ENCODE measurements at places on chromosomes 5 and 9.

GRCh38 chr9:38671372-38671731 lies 48.6 kb downstream of the FAM240B start:
- no peak for DNase-seq

- peak; percentile 87 for DNase-seq
These were observed 1.3 kb downstream of the ADAMTS6 start for GRCh38 chr5:65480306-65480865.

DNA sequence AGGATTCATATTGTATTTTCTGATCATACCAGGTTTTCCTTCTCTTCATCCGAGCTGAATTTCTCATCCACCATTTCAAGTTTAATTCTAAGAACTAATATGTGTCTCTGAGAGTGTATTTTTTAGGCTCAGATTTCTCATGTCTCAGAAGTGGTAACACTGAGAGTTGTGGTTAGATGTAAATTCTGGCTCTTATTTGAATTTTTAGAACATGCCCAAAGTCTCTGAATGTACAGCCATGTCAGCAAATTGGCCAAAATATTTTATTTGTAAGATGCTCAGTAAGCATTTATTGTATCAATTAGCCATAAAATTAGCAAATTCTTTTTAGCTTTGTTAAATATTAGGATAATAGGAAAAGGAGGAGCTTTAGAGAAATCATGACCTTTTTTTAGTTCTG lies 16.6 kb downstream of the SV2C start:
- no peak for DNase-seq

- no peak for DNase-seq
These were observed 15.6 kb downstream of the SPACA9 start for GRCh38 chr9:132894346-132894745.

DNA sequence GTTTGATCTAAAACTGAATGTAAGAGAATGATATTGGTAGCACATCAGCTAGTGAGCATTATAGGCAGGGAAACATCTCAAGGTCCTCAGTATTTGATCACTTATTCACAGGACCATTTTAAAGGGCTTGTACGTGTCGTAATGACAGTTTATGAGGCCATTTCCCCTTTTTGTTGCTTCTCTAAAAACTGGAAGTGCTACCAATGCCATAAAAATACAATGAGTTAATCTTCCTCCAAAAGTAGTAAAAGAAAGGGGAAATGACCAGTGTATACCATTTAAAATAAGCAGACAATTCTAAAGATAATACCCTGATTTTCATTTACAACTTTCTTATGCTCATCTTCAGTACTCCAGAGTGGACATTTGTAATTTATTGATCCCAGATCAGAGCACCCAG lies 285.8 kb upstream of the PCSK5 start:
- no peak for DNase-seq

DNA sequence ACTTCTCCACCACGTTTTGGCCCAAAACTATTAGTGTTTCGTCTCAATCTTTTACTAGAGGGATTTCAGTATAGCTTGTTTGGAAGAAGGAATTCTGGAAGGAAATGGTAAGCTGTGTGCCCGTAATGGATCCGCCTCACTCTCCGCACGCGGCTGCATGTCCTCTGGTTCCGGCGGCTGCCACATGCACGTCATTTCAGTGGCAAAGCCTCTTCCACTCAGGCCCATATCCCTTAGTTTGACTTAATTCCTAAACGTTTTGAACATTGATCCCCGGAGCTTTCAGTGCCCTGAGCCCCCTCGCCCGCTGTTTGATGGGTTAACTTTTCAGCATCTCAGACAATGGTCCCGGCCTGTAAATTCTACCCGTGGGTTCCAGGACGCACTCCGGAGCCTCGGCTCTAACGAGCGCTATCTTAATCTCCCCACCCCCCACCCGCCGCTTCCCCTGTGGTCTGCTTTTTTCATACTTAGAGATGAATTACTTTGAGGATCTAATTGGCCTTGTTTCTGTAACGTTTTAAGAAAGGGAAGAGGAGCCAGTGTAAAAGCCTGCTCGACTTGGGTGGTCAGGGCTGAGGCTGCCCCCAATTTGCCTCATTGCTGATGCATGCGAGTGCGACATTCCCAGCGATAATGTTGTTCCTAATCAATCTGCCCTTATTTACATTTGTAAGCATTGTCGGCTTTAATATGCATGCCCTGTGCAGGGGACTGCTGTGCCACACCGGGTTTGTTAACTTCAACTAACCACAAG lies 4.6 kb downstream of the PTCH1 start:
- no peak for DNase-seq

DNA sequence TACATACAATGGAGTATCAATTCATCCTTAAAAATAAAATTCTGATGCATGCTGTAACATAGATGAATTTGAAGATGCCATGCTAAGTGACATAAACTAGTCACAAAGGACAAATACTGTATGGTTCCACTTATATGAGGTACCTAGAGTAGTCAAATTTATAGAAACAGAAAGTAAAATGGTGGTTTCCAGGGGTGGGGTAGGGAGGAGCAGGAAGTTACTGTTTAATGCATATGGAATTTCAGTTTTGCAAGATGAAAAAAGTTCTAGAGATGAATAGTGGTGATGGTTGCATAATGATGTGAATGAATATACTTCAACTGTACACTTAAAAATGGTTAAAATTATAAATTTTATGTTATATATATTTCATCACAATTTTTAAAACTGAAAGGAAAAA lies 57.3 kb upstream of the FNIP1 start:
- no peak for DNase-seq

- DNase-seq = no peak
These were observed 383.5 kb downstream of the ARHGEF28 start for GRCh38 chr5:74009502-74009901.

GRCh38 chr5:61010467-61011454 lies 65.8 kb downstream of the NDUFAF2 start:
- no peak for DNase-seq

- no peak for DNase-seq
These were observed 47.1 kb upstream of the PWWP2A start for GRCh38 chr5:160166069-160166972.

- DNase-seq = no peak
These were observed 862 bp upstream of the NDUFB6 start for GRCh38 chr9:32573821-32574220.

GRCh38 chr5:91403438-91403837 lies 20.3 kb upstream of the ARRDC3 start:
- no peak for DNase-seq

- DNase-seq = no peak
These were observed 11.5 kb downstream of the EGFL7 start for GRCh38 chr9:136673975-136674785.

GRCh38 chr9:14159440-14160216 lies 154.3 kb downstream of the NFIB start:
- no peak for DNase-seq

DNA sequence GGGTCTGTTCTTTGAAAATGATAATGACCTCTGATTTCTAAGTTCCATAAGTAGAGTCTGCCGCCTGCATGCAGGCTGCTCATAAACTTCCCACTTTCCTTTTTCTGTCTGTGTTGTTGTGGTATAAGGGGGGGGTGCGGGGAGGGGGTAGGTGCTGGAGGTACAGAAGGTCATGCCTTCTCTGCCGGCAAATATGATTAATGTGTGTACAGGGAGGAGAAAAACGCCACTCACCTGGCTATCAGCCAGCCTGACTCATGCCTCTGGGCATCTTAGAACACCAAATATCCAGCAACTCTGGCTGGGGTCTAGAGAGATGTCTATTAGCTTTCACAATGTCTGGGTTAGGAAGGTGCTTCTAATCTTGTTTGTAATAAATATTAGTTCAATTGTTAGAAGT lies 128.3 kb downstream of the EFNA5 start:
- DNase-seq = no peak

DNA sequence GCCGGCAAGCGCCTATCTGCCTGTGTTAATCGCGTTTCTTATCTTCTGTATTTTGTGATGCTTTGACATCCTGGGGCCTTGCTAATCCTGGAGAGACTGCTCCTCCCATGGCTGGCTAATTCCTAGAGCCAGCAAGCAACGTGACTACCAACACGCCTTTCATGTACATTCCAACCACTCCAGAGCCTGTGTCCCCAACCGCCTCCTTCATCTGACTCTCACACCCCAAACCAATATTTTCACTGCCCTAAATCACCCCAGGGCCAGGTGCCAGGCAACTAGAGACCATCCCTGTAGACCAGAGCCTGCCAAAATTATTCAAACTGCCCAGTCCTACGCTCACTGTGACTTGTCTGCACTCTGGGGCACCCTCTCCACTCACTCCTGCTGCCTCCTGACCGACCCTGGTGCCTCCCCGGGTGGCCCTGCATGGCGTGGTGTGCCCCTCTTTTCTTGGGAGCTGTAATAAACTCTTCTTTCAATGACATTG lies 50.5 kb upstream of the COL5A1 start:
- peak; percentile 59 for DNase-seq

DNA sequence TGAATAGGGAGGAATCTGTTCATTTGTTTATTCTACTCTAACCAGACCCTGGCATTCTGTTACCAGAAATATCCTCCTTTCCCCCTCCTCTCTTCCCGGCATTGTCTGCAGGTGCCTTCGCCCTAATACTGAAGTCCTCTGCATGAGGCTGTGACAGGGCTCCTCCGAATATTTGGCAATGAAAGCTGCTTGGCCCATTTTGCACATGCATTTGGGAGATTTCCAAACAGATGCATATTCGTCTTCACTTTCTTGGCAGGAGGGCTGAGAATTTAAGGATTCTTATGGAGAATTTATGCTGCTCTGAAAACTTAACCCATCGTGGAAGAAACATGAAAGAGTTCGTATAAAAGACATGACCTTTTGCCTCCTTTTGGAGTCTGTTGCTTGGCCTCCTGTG lies 484.0 kb downstream of the ZNF608 start:
- DNase-seq = no peak

DNA sequence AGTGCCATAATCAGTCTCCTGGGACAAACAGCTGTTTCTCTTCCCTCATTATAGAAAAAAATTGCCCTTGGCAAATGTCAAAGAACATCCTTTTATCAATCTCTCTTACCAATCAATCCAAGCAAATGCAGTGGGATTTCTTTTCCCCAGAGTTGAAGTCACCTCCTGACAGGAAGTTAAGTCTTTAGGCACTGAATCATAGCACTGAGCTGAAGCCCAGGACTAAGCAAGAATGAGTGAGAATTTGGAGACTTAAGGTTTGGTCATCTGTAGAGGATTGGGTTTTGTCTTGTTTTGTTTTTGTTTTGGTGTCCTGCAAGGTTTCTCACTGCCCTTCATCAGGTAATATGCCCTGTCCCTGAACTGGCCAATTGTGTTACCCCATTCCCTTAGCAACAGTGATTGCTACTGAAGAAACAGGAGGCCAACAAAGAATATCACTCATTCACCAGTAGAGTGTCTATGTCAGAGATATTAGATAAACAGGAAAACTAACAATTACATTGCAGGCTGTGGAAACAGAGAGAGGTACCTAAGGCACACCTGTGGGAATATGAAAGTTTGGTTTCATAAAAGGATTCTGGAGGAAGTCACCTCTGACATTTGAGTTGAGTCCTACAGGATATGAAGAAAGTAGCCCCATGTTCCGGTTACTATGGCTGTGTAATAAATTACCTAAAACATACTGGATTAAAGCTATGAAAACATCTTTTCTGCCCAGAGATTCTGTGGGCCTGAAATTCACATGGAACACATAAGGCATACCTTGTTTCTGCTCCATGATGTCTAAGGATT lies 4.5 kb upstream of the FXN start:
- no peak for DNase-seq

DNA sequence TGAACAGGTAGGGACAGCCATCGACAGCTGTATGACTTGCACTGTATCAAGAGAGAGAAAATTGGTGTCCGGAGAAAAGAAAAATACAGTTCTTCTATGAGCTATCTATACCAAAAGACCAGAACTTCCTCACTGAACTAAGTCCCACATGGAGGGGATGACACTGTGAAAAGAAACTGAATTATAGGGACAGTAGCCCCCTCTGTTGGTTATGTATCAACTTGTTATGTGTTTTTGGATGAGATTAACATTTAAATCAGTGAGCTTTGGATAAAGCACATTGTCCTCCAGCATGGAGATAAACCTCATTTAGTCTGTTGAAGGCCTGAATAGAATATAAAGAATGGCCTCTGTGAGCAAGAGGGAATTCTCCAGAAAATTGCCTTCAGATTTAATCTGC lies 176.6 kb upstream of the SH3GL2 start:
- DNase-seq = no peak

GRCh38 chr5:129499208-129499852 lies 39.2 kb downstream of the ADAMTS19 start:
- DNase-seq = no peak

DNA sequence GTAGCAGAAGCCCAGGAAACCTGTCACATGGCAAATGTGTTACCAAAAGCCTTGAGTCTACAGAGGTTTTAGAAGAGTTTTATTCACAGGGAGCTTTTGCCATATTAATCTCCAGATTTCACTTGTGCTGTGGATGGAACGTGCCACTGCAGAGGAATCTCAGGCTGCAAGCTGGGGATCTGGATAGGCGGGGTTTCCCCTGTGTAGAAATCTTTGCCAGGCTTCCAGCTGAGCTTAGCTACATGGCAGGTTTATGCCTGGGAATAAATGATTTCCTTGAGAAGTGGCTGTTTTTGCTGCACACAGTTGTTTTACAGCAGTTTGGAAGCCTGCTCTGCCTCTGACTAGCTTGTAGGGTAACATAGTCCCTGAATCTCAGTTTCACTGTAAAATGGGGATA lies 224.6 kb upstream of the PLPPR1 start:
- no peak for DNase-seq

- DNase-seq = no peak
These were observed 175.7 kb upstream of the OTULINL start for GRCh38 chr5:14405706-14406553.

DNA sequence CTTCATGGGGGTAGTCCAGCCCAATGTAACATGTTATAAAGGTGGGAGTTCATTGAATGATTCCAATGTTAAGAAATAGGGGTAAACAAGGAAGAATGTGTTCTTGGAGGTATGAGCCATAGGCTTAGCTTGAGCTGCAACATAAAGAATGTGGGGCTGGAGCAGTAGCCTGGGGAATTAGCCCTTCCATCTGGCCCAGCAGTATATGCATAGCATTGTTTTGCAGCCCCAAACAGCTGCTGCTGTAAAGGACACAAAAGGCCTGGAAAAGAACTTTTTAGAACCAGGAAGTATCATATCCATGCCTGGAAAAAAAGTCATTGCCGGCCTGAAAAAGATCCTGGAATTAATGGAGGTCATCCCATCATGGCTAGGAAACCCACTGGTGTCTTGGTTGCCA lies 55.8 kb upstream of the SMARCA2 start:
- no peak for DNase-seq

- no peak for DNase-seq
These were observed 2.1 kb downstream of the CFAP77 start for GRCh38 chr9:132412089-132412488.

DNA sequence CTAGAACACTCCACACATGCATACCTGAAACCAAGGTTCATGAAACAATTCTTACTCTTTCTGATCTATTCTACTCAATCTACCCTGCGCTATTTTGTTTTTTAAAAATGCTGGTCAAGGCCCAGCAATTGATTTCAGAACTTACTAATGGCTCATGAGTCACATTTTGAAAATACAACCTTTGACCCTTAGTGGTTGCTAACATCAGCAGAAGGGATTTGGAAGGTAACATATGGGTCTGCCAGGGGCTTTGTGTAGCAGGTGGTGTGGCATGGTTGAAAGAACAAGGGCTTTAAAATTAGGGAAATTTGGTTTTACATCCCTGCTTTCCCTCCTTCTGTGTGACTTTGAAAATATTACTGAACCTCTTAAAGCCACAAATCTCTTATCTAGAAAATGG lies 101.4 kb downstream of the ATG10 start:
- DNase-seq = no peak

- DNase-seq = no peak
These were observed 132.1 kb downstream of the CDH18 start for GRCh38 chr5:19855931-19856330.
